NT2/D1 (cell line): ENCODE measurements at places on chromosomes 1 and 21.

GRCh38 chr1:117680316-117681002, 74.6 kb downstream of the TENT5C start:
- DNase-seq = no peak

DNA sequence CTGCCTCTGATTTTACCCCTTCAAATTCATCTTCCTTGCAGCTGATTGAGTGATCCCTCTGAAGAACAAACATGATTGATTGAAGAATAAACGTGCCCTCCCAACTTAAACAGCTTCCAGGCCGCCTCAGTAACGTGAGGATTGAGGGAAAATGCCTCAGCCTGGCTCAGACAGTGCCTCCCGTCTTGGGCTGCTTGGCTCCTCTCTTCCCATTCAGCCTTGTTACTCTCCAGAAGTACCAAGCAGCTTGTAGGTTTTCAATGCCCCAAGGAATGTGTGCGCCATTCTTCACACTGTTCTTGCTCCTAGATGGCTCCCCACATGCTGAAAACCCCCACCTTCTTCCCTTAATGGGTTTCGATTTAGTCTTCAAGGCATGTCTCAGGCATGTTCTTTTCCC, 51.8 kb downstream of the ST6GALNAC5 start:
- no peak for DNase-seq

GRCh38 chr1:205595435-205595834, 36.4 kb downstream of the ELK4 start:
- DNase-seq = no peak

- DNase-seq = peak; percentile 98
Measured at GRCh38 chr1:209827384-209828262, at the start of gene UTP25. TSS of gene UTP25 (plus strand) at chr1:209827972. CDS start at chr1:209828064, 92 bp downstream.

DNA sequence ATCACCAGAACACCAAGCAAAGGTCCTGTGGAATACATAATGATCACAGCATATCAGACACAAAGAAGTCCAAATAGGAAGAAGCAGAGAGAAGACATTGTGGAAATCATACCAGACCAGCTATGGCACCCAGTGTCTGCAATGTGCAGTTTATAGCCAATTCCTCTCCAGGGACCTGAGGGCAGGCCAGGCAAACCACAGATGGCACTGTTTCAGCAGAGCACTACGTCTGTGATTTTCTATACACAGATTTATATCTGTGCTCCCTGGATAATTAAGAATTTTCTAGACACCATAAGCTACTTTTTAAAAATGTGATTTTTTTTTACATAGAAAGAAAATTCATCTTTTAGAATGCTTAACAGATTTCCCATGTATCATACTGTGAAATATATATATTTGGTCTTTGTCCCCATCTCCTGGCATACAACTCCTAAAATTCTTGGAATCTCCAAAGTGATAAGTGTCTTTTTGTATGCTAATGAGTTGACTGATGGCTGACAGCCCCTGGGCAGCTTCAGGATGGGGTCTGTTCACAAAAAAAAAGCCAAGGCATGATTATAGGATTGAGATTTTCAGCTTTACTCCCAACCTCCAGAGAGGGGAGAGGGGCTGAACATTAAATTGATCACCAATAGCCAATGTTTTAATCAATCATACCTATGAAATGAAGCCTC, 498.1 kb downstream of the SIPA1L2 start:
- DNase-seq = no peak

- DNase-seq = no peak
Measured at GRCh38 chr1:233105225-233105624, 154.8 kb downstream of the NTPCR start.

DNA sequence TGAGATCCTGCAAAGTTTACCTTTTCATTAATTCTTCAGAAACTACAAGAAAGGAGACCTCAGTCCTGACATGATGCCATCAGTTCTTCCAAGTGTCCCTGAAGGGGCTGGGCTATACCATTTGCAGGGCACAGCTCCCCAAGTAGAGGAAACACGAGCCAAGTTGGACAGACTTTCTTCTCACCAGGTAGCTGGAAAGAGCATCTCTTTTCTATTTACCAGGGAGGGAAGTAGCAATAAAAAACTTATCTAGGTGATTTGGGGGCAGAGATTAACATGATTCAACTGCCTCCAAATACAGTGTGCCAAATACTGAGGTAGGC, 103.9 kb upstream of the KCND3 start:
- no peak for DNase-seq

- no peak for DNase-seq
Measured at GRCh38 chr21:21010698-21011097, 12.5 kb downstream of the NCAM2 start.

- no peak for DNase-seq
Measured at GRCh38 chr1:89550995-89551394, 26.4 kb downstream of the LRRC8B start.

GRCh38 chr1:39957299-39958015, 2.5 kb downstream of the MFSD2A start:
- DNase-seq = no peak

GRCh38 chr21:37763298-37763697, 153.0 kb downstream of the KCNJ6 start:
- DNase-seq = no peak
